ENCODE measurements at places on chromosomes 6 and 20. TPM values are rescaled to one million over a fixed set of nuclear protein-coding genes. Genes with fewer than 3 reads are reported as not detected.
A peak's percentile ranks its signal among the peaks of the same experiment; 100 is the strongest.

NECAB3 gene
- total RNA-seq: 14.7 TPM

LY6G6C gene
- total RNA-seq: not detected

RIMS4 gene
- total RNA-seq: 0.29 TPM

OVOL2 gene
- total RNA-seq: not detected

BPIFB2 gene
- not detected for total RNA-seq

PAK5 gene
- not detected for total RNA-seq

SNAP25 gene
- total RNA-seq: 1.8 TPM

SLC23A2 gene
- 17.7 TPM for total RNA-seq

HLA-G gene
- total RNA-seq: not detected

- H3K4me1 ChIP-seq: no peaks in the 10 kb centered on the region
- no peak for DNase-seq
- H3K27me3 ChIP-seq: no peaks in the 10 kb centered on the region
Measured at GRCh38 chr6:88631830-88632229, 331.6 kb downstream of the RNGTT start.

GRCh38 chr6:22499815-22500214 is 69.6 kb upstream of the HDGFL1 start:
- H3K4me3 ChIP-seq: no peak overlapping the region
- no peak overlapping the region for H3K27ac ChIP-seq
- no peaks in the 10 kb centered on the region for H3K36me3 ChIP-seq
- DNase-seq: no peak

- DNase-seq: no peak
- no peak overlapping the region for H3K4me3 ChIP-seq
- peak overlapping the region; percentile 2 for H3K27ac ChIP-seq
Measured at GRCh38 chr6:135145063-135145800, 35.9 kb upstream of the MYB start.

DNA sequence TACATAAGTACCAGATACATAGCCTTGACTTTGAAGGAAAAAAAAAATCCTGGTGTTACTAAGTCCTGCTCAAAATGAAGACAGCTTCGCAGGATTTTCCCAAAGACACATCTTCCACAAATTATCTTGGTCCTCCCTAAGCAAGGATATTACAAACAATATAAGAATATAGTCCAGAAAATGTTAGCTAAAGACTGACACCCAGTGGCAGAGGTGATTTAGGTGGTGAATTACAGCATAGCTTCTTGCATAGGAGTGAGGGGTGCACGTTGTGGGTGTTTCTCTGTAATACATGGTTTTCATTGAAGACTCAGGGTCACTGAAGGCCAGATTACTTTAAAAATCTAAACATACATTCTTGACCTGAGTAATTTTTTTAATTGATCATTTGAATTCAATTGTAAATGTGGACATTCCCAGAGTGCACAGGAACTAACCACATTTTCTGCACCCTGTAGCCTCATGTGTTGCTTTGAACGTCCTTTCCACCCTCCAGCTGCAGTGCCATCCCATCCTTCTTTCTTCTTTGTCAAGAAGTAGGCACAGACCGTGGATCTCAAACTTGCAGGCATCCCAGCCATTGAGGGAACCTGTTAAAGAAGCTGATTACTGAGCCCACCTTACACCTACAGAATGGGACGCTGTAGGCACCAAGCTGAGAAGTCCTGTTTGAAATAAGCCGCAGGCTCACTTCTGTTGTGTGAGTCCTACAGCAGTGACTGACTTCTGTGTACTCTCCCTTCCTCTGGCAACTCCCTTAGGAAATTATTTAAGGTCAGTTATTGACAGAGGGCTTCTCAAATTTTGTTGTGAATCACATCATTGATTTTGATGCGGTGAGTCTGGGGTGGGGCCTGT is 102.6 kb downstream of the PERP start:
- no peaks in the 10 kb centered on the region for H3K36me3 ChIP-seq
- H3K27ac ChIP-seq: no peak overlapping the region
- H3K27me3 ChIP-seq: peaks cover 6% of the 10 kb centered on the region
- H3K4me3 ChIP-seq: no peak overlapping the region

- no peak overlapping the region for H3K4me3 ChIP-seq
- no peak overlapping the region for H3K27ac ChIP-seq
- no peaks in the 10 kb centered on the region for H3K4me1 ChIP-seq
Measured at GRCh38 chr20:48411245-48411644, 416.6 kb downstream of the PREX1 start.

- no peak for DNase-seq
- peaks cover 39% of the 10 kb centered on the region for H3K4me1 ChIP-seq
- no peak overlapping the region for H3K4me3 ChIP-seq
- H3K27ac ChIP-seq: no peak overlapping the region
- H3K36me3 ChIP-seq: peaks cover 4% of the 10 kb centered on the region
Measured at GRCh38 chr6:106186714-106187113, 100.6 kb downstream of the PRDM1 start.

DNA sequence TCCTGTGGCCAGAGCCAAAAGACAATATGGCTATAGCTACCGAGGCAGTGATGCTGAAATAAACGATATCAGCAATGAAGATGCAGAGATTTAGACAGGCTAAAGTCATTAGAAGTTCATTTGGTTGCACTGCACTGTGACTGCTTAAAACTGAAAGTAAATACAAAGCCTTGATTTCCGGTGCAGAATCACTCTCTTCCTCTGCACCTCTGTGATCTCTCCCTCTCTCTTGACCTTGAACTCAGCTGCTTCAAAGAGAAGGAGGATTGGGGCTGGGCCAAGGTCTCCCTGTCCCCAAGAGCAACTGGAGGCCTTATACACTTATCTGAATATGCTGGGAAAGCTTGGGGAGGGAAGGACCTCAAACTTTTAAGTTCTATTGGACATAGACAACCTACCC is 34.6 kb upstream of the SPACA1 start:
- no peak overlapping the region for H3K4me3 ChIP-seq
- H3K4me1 ChIP-seq: peaks cover 8% of the 10 kb centered on the region
- DNase-seq: no peak
- H3K36me3 ChIP-seq: no peaks in the 10 kb centered on the region

DNA sequence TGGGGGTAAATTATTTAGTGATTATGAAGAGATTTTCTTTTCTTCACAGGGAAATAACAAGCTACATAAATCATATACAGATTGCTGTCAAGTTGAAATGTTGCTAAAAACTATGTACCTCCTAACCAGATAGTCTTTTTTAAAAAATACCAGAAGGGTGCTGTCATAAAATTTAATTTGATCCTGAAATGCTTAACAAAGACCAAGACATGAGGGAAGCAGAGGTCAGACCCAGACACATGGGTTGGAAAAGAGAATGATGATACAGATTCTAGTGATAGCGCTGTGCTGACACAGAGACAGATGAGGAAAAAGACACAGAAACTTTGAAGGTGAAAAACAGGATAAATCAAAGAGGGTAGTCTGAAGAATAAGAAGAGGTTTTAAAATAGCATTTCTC is 573.1 kb downstream of the HACE1 start:
- no peak overlapping the region for H3K4me3 ChIP-seq
- no peaks in the 10 kb centered on the region for H3K36me3 ChIP-seq
- no peak overlapping the region for H3K27ac ChIP-seq
- no peak for DNase-seq
- no peaks in the 10 kb centered on the region for H3K4me1 ChIP-seq
- H3K27me3 ChIP-seq: no peaks in the 10 kb centered on the region

DNA sequence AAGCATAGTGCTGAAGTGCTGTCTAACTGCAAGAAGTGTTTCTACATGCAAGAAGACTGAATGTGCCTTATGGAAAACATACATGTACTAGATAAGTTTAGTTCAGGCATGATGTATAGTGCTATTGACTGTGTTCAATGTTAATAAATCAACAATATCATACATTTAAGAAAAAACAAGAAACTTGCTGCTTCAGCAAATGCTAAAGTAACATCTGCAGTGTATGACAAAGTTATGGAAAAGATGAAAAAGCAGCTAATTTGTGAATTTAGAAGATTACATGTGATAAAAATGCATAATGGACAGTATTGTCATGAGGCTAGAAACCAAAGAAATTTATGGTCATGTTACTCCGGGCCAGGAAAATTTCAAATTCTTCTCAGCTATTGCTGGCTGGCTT is 174.9 kb upstream of the SPTLC3 start:
- no peaks in the 10 kb centered on the region for H3K27me3 ChIP-seq
- no peaks in the 10 kb centered on the region for H3K4me1 ChIP-seq
- H3K27ac ChIP-seq: no peak overlapping the region
- H3K36me3 ChIP-seq: no peaks in the 10 kb centered on the region

GRCh38 chr6:141216726-141217125 is 916.0 kb upstream of the GJE1 start:
- H3K4me3 ChIP-seq: no peak overlapping the region
- H3K36me3 ChIP-seq: no peaks in the 10 kb centered on the region
- H3K4me1 ChIP-seq: no peaks in the 10 kb centered on the region
- H3K27ac ChIP-seq: no peak overlapping the region

DNA sequence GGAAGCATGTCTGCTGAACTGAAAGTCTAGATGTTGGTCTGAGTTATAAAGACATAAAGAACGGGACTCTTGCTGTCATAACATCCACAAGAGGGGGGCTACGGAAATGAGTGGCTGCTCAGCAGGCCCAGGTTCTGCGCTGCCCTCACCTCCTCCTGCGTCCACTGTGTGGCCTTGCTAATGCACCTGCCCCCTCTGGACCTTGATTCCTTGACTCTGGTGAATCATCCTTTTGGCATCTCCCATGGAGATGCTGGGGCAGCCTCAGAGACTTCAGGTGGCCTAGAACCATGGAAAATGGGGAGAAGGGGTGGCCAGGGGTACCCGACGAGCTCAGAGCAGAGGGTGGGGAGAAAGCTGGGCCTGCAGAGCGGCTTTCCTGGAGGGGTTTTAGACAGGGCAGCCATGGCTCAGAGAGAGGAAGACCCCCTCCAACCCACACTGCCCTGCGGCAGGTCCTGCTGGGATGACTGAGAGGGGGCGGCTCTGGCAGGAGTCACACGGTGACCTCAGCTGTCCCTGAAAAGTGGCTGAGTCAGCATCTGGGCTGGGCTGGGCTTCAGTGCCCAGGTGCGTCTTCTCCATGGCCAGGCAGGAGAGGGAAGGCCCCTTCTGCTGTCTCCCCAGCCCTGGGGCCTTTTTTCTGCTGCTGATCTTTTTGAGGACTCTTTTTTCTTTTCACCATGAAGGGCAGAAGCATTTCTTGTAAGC is 46.9 kb downstream of the DLGAP4 start:
- no peaks in the 10 kb centered on the region for H3K36me3 ChIP-seq
- no peak overlapping the region for H3K4me3 ChIP-seq
- no peak for DNase-seq
- no peak overlapping the region for H3K27ac ChIP-seq

DNA sequence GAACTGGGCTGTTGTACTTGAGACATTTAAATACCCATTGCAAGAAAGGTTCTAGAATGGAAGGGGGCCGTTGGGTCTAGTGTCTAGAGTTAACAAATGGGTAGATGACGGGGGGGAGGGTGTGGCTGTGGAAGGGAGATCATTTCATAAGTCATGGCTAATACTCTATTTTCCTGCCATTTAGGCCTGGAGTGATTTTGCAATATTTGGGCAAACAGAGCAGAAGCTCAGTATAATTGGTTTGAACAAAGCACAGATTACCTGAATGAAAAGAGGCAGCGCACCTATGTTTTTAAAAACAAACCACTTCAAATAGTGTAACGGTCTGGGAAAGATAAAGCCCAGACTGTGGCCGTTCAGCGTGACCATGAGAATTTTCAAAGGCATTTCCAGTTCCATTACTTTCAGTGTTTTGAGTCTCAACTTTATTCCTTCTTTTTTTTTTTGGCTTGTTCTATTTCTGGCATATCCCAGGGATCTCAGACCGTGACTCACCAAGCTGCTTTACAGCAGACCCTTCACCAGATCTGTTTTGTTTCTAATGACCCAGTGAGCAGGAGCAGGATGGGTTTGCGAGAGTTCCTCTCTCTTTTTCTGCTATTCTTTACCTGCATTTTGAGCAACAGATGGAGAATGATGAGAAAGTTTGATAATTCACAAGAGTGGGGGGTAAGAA is 73.7 kb downstream of the LYRM2 start:
- peaks cover 13% of the 10 kb centered on the region for H3K27me3 ChIP-seq
- H3K27ac ChIP-seq: no peak overlapping the region
- no peak for DNase-seq
- no peaks in the 10 kb centered on the region for H3K4me1 ChIP-seq
- H3K4me3 ChIP-seq: no peak overlapping the region

DNA sequence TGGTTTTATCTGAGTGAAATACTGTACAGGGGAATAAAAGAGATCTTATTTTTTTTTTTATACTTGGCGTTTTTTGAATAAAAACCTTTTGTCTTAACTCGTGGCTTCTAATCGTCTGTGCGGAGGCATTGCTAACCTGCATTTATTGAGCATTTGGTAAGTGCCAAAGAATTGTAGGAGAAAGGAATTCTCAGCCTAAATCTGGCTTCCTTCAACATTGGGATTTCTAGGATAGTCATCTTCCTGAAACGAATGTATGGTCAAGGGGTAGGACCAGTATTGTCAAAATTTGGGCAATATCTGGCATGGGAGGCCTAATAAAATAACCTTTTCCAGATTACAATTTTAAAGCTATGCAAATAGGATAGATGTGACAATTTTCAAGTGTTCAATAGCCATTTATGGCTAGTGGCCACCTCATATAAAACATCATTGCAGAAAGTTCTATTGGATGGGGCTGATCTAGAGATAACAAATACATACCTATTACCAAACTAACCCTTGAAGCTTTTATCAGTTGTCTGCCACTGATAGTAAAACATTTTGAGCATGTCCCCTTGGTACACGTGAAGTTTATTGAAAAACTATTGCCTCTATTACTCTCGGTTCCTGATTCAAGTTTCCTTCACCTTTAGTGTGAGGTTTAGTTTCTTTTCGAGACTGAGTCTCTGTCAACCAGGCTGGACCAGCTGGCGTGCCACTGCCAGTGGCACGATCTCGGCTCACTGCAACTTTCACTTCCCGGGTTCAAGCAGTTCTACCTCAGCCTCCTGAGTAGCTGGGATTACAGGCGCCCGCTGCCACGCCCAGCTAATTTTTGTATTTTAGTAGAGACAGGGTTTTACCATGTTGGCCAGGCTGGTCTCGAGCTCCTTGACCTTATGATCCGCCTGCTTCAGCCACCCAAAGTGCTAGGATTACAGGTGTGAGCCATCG is 5.6 kb downstream of the PIM1 start:
- DNase-seq: no peak
- H3K27ac ChIP-seq: no peak overlapping the region
- peaks cover 36% of the 10 kb centered on the region for H3K36me3 ChIP-seq
- H3K27me3 ChIP-seq: no peaks in the 10 kb centered on the region

GRCh38 chr6:132972971-132973370 is 158.6 kb downstream of the RPS12 start:
- H3K4me3 ChIP-seq: no peak overlapping the region
- peaks cover 20% of the 10 kb centered on the region for H3K27me3 ChIP-seq
- DNase-seq: no peak
- no peaks in the 10 kb centered on the region for H3K4me1 ChIP-seq
- H3K27ac ChIP-seq: no peak overlapping the region
- no peaks in the 10 kb centered on the region for H3K36me3 ChIP-seq

Measured in osteoblast (primary cell).